ENCODE measurements at places on chromosomes 6 and 20.

- DNase-seq: no peak
Measured at GRCh38 chr20:22542427-22542826, 41.9 kb downstream of the FOXA2 start.

DNA sequence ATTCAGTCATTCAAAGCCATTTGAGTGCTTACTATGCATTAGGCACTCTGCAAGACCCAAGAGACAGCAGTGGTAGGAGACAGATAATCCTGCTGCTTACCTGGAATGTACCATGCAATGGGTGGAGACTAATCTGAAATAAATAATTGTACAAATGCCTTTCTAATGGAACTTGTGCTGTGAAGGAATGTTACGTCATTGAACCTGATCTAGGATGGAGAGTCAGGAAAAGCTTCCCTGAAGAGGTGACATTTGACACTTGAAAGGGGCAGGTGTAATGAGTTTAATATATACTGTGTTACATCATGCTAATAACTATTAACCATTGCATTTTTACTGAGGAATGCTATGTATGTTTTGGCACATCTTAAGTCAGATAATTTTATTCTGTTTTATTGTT lies 491.0 kb upstream of the FLRT3 start:
- DNase-seq: no peak

GRCh38 chr6:25042536-25042935 lies 106.8 kb upstream of the RIPOR2 start:
- DNase-seq: no peak

DNA sequence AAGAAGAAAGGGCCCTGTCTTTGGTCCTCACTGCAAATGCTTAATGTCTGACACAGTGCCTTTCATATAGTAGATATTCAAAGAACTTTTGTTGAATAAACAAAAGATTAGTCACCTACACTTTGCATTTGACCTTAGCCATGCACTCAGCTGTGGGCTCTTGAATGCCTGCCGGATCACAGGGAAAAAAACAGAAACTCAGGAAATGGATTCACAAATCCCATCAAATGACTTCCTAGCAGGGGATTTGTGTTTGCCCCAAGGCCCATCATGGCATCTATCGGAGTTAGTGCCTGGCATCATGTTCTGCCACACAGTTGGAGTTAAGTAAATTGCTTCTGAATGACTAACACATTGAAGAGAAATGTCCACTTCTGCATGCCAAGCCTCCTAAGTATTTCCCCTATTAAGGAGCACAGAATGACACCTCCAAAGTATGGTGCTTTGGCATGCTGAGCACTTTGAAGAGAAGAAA lies 72.3 kb upstream of the DST start:
- no peak for DNase-seq

- DNase-seq: no peak
Measured at GRCh38 chr6:46410334-46410953, 80.8 kb downstream of the RCAN2 start.

DNA sequence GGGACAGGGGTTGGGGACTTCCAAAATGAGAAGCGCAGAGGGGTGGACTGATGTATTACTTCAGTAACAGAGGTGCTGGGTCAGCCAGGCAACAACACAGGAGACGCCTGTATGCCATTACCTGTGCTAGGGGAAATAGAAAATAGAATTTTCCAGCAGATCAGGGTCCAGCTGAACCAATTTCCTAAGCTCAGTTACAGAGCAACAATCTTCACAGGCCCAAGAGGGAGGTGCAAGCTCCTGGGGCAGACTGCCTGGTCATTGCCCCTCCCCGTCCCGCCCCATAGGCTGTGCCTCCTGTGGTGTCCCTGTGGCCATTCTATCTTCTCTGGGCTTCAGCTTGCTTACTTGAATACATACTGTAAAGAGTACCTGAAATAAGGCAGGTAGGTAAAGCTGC lies 3.7 kb downstream of the KCNK5 start:
- no peak for DNase-seq

DNA sequence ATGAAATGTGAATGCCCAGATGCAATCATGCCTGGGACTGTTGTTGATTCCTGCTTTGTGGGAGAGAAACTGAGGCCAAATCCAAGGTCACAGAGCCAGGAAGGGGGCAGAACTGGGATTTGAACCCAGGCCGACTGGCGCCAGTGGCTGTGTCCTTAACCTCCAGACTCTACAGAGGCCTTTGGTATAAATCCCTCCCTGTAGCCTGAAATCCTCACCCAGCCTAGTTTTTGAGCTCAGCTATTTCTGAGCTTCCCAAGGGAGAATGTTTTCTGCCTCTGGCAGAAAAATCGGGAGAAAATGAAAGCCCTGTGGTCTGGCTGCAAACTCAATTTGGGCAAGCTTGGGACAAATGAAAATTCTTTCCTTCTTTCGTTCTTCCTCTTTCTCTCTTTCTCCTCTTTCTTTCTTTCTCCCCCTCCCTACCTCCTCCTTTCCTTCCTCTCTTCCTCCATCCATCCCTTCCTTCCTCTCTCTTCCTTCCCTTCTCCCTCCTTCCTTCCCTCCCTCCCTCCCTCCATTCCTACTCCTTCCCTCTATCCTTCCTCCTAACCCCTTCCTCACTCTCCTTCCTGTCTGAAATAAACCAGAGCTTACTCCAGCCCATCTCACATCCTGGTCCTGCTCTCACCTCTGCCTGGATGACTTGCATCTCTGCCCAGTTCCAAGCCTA lies 34.9 kb downstream of the SNAI1 start:
- DNase-seq: no peak
